ENCODE measurements at places on chromosomes 5 and 9.

DNA sequence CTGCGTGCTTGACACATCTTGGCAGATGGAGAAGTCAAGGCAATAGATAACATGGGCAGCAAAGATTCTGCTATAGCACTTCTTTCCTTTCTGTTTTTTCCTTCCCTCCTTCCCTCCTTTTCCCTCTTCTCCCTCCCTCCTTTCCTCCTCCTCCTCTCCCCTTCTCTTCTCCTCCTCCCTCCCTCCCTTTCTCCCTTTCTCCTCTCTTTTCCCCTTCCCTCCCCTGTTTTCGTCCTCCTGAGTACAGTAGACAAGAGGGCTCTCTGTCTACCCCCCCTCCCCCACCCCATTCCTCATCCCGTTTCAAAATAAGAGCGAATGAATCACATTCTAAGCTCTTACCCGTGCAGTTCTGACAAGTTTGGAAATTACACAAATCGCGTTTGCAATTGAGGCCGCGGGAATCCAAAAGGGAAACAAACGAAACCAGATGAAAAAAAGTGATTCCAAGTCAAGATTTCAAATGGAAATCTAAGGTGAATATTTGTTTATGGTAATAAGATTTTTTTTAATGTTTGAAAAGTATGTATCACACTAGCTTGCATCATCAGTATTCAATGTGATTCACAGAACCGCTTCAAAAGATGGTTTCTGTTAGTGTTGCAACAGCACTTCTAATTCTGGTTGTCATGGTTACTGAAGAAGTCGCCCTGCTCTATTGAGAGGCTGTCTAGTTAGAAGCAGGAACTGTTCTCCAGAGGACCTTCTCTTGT lies 1.3 kb downstream of the NIM1K start:
- no peak for DNase-seq

- no peak for DNase-seq
Measured at GRCh38 chr5:2741956-2742355, 9.5 kb downstream of the IRX2 start.

DNA sequence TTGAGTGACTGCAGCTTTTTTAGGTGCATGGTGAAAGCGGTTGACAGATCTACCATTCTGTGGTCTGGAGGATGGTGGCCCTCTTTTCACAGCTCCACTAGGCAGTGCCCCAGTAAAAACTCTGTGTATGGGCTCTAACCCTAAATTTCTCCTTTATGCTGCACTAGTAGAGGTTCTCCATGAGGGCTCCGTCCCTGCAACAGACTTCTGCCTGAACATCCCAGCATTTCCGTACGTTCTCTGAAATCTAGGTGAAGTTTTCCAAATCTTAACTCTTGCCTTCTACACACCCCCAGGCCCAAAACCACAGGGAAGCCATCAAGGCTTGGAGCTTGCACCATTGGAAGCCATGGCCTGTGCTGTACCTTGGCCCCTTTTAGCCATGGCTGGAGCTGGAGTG lies 1898.1 kb upstream of the NUDT12 start:
- no peak for DNase-seq

DNA sequence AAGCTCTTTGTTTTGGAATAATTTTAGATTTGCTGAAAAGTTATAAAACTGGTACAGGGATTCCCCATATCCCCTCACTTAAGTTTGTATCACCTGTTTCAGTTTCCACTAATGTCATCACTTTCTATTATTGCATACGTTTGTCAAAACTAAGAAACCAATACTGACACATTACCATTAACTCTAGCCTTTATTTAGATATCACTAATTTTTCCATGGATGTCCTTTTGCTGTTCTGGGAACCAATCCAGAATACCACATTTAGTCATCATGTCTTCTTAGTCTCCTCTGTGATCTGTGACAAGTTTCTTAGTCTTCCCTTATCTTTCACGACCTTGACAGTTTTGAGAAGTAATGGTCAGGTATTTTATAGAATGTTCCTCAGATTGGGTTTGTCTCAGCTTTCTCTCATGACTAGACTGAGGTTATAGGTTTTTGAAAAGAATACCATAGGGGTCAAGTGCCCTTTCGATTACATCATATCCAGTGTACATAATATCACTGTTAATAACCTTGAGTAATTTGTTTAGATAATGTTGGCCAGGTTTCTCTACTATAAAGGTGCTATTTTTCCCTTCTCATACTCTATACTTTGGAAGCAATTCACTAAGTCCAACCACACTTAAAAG lies 51.9 kb upstream of the NMUR2 start:
- no peak for DNase-seq

GRCh38 chr9:135105938-135106491 lies 18.5 kb downstream of the OLFM1 start:
- DNase-seq, result no peak

DNA sequence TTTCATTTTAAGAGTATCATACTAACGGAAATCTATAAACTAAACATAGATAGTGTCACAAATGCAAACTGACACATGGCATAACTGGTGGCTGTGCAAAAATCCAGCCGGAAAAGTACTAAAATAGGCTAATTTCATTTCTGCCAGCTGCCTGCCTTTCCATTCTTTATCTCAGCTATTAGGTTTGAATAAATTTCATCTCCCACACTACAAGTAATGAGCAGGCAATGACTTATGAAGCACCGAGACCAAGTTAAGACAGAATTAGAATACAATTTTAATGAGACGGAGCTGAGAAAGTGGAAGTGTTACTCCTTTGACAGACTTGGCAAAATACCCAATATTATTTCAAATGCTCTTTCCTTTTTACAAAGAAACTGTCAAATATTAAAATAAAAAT lies 258.8 kb upstream of the ZNF608 start:
- DNase-seq, result no peak

GRCh38 chr9:33350310-33350709 lies 52.1 kb downstream of the AQP7 start:
- no peak for DNase-seq

DNA sequence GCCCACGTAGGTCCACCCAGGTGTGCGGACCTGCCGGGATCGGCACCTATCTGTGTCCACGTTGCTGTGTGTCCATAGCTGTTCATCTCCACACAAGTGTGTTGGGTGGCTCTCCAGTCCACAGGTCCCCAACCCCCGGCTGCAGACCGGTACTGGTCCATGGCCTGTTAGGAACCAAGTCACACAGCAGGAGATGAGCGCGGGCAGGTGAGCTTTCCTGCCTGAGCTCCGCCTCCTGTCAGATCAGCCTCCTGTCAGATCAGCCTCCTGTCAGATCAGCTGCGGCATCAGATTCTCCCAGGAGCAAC lies 18.9 kb downstream of the LAMC3 start:
- DNase-seq, result no peak

DNA sequence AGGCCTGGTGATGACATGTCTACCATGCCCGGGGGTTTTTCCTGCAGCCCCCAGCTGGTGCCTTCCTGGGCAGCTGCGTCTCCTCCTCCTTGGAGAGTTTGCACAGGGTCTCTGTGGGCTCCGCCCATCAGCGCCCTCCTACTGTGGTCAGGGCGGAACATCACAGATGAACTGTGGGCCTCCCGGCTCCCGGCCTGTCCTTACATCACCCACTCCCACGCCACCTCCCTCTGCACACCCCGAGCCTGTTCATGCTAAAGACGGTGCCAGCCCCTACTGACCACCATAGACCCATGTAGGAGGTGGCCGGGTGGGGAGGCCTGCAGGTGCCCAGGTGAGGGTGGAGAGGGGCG lies 12.6 kb downstream of the GPSM1 start:
- DNase-seq, result no peak

DNA sequence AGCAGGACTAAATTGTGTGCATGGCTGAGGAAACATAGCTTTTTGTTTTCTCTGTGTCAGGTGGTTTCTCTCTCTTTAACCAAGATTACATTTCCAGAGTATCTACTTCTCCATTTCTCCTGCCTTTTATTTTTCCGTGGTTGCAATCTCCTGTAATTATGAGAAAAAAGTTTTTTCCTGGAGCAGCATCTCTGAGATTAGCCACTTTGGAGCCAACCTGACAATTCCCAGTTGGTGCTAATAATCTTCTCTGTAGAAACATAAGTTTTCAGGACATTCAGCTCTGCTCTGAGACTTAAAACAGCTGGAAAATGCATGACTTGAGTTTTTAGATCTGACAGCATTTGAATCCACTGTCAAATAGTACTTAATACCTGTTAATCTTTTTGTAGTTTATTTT lies 67.1 kb upstream of the GAS1 start:
- no peak for DNase-seq

GRCh38 chr5:12526113-12526512 lies 621.9 kb upstream of the CTNND2 start:
- no peak for DNase-seq

- DNase-seq, result no peak
Measured at GRCh38 chr9:73093740-73094379, 57.8 kb upstream of the ANXA1 start.

Data from GM12878 (cell line).